ENCODE measurements at places on chromosomes 1 and 21. TPM values are rescaled to one million over a fixed set of nuclear protein-coding genes. Genes with fewer than 3 reads are reported as not detected.

- no peak for DNase-seq
These were observed 50.8 kb upstream of the BOLA1 start for GRCh38 chr1:149848340-149849110.

DNA sequence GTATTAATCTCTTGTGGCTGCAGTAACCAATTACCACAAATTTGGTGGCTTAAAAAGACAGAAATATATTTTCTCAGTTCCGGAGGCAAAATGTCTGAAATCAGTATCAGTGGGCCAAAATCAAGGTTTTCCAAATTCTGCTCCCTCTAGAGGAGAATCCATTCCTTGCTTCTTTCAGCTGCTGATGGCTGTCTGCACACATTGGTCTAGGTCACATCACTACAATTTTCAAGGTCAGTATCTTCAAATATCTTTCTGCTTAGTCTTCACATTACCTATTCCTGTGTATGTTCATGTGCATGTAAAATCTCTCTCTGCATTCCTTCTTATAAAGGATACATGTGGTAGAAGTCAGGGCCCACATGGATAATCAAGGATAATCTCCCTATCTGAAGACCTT, 999.4 kb downstream of the KCNT2 start:
- no peak for DNase-seq

DNA sequence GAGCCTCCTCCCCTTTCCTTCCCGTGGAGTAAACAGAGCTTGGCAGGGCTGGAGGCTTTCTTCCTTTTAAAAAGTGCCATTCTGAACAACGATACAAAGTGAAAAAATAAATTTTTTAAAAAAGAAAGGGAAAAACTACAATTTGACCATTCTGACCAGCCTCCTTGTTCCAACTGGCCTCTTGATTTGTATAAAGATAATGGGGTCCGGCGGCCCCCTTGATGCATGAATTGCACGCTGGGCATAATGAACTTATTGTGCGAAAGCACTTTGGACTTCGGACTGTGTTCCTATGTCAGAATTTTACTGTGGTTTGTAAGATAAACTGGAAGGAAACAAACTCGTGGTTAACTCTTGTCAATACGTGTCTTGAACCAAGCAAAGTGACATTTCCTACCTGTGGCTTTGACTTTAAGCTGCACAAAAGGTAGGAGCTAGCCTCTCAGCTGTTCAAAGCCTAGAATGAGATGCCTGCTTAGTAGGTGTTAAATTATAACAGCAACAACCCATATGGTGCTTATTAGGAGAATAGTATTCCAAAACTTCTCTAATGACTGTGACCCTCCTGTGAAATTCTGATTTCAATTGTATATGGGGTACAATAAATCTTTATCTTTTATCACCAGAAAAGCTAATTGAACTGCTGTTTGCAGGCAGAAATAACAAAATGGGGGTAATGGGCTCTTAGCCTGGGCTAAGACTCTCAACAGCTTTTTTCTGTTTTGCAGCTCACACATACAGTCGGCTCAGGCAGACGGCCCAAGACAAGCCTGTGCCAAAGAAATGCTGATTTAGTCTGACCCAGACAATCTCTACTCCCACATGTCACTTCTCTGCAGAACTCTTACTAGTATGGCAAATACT, 9.3 kb downstream of the IRF2BP2 start:
- peak; percentile 35 for DNase-seq

- peak; percentile 24 for DNase-seq
These were observed 520 bp downstream of the TMEM201 start for GRCh38 chr1:9589144-9589718.

DNA sequence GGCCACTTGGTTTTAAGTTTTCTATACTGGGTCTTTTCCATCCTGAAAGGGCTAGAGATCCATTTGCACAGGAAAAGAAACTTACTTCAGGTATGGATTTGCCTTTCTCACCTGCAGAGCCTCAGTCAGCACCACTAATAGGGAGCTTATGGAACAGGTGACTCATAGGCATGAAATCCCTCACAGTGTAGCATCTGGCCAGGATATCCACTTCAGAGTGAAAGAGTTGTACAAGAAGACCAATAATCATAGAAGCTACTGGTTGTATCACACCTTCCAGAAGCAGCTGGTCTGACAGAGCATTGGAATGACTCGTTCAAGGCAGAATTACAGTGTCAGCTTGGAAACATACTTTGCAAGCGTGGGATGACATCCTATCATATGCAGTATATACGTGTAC, 26.3 kb upstream of the SYT14 start:
- DNase-seq, result peak; percentile 69

DNA sequence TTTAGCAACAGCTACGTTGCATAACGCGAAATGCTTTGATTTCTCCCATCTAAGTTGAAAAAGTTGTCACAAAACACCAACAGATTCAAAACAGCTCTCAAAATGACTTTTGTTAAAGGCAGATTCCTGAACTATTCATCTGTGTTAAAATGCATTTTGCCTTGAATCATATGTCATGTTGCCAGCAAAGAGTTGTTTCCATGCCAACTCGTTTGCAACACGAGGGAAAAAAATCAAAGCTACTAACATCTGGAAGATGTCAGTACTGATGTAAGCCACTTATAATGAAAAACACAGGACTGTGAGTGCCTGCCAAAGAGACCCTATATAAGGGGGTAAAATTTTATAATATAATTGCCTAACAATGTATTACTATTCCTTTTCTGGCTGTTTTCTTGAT, 182.7 kb upstream of the PTBP2 start:
- DNase-seq, result no peak

- DNase-seq, result peak; percentile 61
These were observed 2.1 kb downstream of the ADGRL2 start for GRCh38 chr1:81802707-81803430.

- DNase-seq, result no peak
These were observed 284.5 kb upstream of the USP25 start for GRCh38 chr21:15445327-15445726.

- no peak for DNase-seq
These were observed 45.6 kb upstream of the CLIC4 start for GRCh38 chr1:24699628-24700027.

DNA sequence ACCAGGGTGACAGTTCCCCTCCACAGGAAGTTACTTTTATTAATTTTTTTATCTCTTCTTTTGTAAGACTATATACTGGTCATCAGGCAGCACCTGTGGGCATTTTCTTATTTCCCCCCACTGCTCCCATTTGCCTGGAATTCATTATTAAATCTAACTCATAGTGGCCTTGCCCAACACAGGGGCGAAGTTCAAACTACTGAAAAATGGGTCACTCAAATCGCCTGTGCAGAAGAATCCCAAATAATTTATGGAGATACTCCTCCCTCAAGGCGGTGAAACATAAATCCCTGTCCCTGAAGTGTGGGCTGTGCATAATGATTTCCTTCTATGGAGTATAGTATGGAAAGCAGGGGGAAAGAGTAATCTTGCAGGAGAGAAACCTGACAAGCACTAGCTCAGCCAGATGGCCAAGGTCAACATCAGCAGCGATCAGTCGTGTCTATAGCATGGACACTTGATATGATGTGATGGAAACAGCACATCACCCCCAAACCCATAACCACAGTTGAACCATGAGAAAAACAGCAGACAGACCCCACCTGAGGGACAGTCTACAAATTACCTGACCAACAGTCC, 7.9 kb downstream of the CAMK2N1 start:
- DNase-seq, result no peak

DNA sequence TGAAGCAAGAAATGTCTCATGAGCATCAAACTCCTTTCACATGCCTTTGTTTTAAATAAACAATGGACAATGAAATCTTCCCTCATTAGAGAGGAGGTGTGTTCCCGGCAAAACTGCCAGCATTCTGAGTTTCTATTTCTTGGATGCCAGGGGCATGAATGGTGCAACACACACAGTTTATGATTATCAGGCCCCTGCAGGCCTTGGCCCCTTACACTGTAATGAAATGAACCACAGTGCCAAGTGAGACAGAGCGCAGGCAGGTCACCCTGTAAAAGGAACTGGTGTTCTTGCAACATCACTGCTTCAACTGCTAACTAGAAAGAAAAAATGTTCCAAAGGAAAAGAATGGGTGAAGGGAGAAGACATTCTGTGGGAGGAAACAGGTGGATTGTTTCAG, 3.8 kb upstream of the PIGC start:
- peak; percentile 73 for DNase-seq

- peak; percentile 94 for DNase-seq
These were observed 24.8 kb downstream of the RNF19B start for GRCh38 chr1:32939655-32940371.

GRCh38 chr1:205494115-205494514, 10.4 kb upstream of the CDK18 start:
- DNase-seq, result no peak

DNA sequence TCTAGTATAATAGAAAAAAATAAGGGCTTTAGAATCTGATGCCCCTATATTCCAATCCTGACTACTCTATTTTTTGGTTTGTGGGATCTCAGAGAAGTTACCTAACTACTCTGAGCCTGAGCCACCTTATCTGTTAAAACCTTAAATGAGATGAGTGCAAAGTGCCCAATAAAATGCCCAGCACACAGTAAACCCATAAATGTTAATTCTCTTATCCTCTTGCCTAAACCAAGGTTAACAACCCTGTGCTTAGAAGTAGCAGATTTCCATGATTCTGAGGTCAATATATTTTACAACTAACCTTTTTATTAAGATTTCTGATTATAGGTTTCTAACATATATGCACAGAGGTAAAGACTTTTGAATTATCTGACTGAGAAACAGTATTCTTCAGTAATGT, 35.8 kb downstream of the DOCK7 start:
- no peak for DNase-seq

- peak; percentile 58 for DNase-seq
These were observed 20.8 kb upstream of the TSNAX start for GRCh38 chr1:231507476-231508355.

DNA sequence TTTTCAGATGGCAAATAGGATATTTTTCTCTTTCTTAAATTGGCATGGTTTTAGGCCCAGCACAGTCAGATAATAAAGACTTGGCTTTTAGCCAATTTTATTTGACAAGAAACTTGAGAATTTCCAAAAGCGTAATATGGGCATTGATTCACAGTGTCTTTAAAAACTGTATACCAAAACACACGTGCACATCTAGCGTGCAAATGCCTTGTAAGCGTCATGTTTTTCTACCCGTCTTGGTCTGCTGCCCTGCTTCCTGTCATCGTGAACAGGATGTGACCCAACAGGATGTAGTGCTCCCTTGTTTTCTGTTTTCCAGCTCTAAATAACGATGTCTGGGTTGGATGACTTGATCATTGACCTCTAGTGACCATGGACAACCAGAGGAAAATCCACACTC, 24.7 kb upstream of the SLC44A3 start:
- no peak for DNase-seq

The UTS2 gene
- not detected for total RNA-seq

The MTARC1 gene
- total RNA-seq, result 0.61 TPM

The TMEM125 gene
- 0.67 TPM for total RNA-seq

The CSMD2 gene
- under 0.01 TPM for total RNA-seq

Data from mammary epithelial cell (primary cell).